Hepatic stellate cell (primary cell): ENCODE measurements at places on chromosomes 7 and 10.

- no peak for DNase-seq
These were observed 60.0 kb downstream of the HGF start for GRCh38 chr7:81709836-81710235.

DNA sequence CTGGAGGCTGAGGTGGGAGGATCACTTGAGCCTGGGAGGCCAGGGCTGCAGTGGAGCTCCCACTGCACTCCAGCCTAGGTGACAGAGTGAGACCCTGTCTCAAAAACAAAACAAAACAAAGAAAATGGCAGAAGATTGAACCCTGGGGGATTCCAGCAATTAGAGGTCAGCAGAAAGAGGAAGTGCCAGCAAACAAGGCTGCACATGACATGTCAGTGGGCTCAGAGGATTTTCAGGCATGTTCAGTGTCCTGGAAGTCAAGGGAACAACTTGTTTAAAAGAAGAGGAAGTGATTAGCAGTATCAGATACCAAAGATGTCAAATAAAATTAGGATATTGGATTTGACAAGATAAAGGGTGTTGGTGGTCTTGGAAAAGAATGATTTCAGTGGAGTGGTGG lies 32.3 kb downstream of the RAB18 start:
- DNase-seq, result no peak

- DNase-seq, result no peak
These were observed 574.4 kb downstream of the CNTNAP2 start for GRCh38 chr7:146690987-146691386.

GRCh38 chr10:29862923-29863614 lies 196.3 kb downstream of the JCAD start:
- DNase-seq, result no peak

GRCh38 chr7:105854498-105854897 lies 21.9 kb downstream of the ATXN7L1 start:
- DNase-seq, result no peak

DNA sequence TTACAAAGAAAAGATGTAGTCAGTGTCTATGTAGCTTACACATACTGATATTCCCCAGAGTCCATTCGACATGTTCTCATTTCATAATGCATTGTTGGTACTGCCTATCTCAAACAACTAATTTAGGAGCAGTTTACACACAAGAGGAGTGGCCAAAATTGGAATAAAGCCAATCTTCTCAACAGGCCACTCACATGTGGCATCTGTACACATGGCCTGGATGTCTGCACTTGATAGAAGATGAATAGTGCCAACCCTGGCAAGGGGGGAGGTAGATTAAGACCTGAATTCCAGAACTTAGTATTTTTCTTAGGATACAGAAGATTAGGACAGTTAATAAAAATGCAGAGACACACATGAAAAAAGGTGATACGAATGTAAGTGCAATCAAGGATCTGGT lies 125.3 kb upstream of the STARD3NL start:
- no peak for DNase-seq

DNA sequence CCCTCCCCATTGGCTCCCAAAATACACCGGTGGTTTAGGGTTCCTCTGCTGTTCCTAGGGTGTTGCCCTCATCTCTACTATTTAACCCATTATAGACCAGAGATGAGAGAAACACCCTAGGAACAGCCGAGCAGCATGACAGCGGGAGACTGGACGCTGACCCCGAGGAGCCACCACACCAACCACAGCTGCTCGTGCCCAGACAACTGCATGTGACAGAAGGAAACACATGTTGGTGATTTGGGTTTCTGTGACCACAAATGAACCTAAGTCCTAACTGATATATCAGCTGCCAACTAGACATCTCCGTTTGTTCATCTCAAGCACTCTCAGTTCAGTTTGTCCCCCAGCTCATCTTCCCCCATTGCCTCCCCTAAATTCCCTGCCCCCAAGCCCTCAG lies 13.4 kb downstream of the CFAP43 start:
- no peak for DNase-seq

DNA sequence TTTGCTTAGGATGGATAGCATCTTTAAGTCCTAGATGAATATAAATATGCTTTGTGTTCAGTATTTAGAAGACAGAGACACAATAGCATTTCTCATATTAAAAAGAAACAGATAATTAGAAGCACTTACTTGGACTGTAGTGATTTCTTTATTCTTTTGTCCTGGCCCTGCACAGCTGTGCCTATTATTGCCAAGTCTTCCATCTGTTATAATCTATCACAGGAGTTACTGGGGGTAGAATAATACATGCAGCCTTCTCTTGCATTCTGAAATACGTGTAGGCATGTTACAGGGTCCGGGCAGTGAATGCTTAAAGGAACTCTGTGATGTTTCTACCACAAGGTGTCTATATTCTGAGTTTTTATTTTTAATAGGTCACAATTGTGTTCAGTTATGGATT lies 461.5 kb upstream of the COBL start:
- no peak for DNase-seq

DNA sequence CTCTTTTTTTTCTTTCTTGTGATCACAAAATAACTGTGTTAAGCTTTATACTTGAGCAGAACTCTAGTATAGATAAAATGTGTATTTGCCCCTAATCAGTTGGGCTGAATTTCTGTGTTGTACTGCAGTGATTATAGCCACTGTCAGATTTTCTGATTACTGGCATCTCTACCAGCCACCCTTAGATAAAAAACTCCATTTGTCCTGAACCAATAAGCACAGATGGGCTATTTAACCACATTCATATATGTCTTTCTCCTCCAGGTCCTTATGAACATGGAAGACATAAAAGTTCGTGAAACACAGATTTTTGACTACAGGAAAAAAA lies 38.3 kb downstream of the CFAP58 start:
- no peak for DNase-seq

DNA sequence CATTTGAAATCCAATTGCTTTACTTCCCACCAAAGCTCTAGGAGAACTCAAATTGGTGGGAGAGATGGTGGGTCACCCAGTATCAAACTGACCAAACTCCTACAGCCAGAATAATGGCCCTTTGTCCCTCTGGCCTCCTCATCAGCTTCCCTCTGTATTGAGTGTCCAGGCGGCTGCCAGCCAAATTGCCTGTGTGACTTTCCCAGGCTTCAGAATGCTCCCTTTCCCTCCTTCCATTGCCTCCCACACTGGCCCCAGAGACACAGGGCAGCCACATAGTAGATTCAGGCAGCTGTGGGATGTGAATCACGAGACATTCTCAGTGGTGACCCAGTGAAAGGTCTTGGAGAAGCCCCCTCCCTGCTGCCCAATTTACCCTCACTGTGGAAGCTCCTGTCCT lies 12.7 kb upstream of the VDAC2 start:
- no peak for DNase-seq

GRCh38 chr7:91778416-91778815 lies 102.1 kb downstream of the MTERF1 start:
- DNase-seq, result no peak

GRCh38 chr7:3710122-3710521 lies 409.1 kb downstream of the SDK1 start:
- no peak for DNase-seq

DNA sequence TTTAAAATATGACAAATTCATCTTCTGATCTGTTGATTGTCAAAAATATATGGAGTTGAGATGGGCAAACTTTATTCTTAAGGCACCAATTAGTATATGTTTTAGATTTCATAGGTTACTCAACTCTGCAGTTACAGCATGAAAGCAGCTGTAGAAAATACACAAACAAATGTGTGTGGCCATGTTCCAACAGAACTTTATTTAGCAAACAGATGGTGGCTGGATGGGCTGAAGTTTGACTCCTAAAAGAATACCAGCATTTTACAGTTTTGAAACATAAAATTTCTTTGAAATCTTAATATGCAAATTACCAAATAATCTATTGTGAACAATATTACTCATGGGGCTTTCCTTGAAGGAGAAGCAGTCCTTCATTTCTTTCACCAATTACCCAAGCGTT lies 1206.0 kb upstream of the LRRTM3 start:
- no peak for DNase-seq

DNA sequence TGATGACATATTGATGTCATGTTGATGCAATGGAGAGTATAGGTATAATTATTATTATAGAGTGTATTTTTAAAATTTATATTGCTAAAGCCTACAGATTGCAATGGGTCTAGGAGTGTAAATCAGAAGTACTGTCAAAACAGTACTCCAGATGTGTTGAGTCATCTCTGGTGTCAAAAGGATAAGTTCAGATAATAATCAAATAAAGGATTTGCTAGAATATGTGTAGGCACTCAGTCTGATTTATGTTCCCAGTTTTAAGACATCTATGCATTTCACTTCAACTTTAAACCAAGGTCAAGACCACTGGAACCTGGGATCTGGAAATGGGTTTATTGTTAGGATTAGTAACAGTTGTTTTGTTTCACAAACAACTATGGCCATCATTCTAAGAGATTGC lies 342.3 kb upstream of the BMPER start:
- DNase-seq, result no peak

- no peak for DNase-seq
These were observed 127.2 kb upstream of the PPP2R2D start for GRCh38 chr10:131773370-131774343.

- DNase-seq, result no peak
These were observed 159.1 kb upstream of the GDF10 start for GRCh38 chr10:47140761-47141348.

DNA sequence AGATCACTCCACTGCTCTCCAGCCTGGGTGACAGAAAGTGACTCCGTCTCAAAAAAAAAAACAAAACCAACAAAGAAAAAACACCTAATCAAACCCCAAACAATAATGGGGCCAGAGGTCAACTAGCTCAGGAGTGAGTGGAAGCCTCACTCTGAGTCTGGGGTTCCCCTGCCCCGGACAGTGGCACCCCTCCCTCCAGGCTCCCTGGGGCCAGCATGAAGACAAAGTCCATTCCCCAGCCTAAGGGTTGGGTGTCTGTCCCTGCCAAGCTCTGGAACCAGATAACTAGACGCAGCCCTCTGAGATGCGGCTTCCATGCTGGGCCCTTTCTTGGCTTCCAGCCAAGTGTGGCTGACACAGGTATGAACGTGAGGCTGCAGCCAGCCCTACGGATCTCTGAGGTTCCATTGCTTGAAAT lies 1.7 kb upstream of the FUOM start:
- no peak for DNase-seq

DNA sequence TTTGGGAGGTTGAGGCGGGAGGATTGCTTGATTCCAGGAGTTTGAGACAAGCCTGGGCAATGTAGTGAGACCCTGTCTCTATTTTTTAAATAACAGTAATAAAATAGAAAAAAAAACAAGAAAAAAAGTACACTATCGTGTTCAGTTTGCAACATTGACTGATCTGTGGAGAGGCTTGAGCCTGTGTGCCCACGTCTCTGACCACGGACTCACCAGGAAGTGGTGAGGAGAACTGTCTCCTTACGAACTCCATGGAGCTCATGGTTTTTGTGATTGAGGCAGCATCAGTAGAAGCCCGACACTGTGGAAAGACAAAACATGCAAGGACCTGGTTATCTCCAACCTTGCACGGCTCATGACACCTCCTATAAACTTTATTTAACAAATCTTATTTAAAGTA lies 23.9 kb upstream of the DNAJB6 start:
- DNase-seq, result no peak

GRCh38 chr7:22948770-22949169 lies 65.2 kb downstream of the HYCC1 start:
- DNase-seq, result no peak

- DNase-seq, result no peak
These were observed 1.2 kb upstream of the FAM241B start for GRCh38 chr10:69628891-69629290.

GRCh38 chr7:90613088-90613498 lies 17.0 kb downstream of the CDK14 start:
- DNase-seq, result peak; percentile 6

- DNase-seq, result no peak
These were observed 72.8 kb downstream of the FGFR2 start for GRCh38 chr10:121525251-121526134.

- no peak for DNase-seq
These were observed 20.7 kb downstream of the TMEM72 start for GRCh38 chr10:44931621-44932516.

GRCh38 chr7:29105752-29106668 lies 40.3 kb downstream of the CPVL start:
- peak; percentile 9 for DNase-seq

DNA sequence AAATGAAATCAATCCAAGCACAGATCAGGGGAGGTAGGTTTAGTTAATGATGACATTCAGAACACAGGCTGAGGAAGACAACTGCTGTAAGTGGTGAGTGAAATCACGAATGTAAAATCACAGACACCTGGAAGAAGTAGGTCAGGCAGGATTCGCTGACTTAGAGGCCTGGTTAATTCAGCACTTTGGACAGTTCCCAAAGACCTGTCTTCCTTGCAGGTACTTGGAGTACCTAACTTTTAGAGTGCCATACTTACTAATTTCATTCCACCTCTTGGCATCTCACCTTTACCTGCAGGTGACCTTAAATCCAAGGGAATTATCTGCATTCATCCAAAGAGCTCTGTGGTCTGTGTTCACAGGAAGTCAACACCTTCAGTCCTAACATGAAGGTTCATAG lies 822.3 kb downstream of the PHTF2 start:
- DNase-seq, result no peak

DNA sequence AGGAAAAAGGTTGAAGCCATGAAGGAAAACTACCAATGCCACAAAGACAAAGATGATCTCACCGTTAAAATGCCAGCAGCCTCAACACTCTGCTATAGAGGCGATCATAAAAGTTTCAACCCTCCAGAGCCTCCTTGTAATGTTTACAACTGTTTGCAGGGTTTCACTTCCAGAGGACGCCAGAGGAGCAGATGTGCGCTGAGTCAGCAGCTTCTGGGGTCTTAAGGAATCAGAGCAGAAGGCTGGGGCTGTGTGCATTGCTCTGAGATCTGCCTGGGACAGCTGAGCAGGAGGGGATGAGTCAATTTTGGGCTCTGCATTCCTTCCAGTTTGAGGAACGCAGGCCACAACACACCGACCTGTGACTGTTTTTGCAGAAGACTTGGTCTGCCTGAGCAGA lies 98.3 kb downstream of the TMEM130 start:
- peak; percentile 72 for DNase-seq

DNA sequence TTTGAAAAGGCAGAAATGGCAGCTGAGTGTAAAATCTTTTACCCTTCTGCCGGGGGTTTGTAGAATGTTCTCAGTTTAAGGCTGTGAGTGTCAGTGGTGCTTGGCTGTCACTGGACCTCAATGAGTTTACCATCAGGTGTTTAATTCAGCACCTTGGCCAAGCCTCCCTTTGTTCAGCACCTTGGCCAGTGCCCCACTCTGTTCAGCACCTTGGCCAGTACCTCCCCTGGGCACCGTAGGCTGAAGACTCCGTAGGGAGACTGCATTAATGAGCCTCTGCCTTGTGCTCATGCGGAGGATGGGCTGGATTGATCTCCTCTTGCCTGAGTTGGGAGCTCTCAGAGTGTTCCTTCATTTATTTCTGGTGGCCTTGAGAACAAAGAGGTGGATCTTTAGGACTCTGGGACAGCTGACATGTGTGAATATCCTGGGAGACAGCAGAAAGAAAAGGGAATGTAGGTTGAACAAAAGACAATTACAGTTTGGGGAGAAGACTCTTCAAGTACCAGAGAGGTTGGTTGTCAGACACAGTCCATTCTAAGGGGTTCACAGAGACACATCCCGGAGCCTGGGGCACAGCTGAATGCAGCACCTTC lies 1.6 kb downstream of the FAM24A start:
- peak; percentile 36 for DNase-seq
